HuH-7.5 (cell line): ENCODE measurements at places on chromosomes 13 and 19.

- DNase-seq: no peak
Measured at GRCh38 chr19:52200044-52200443, 10.2 kb downstream of the PPP2R1A start.

GRCh38 chr13:110018009-110018408 lies 231.6 kb upstream of the IRS2 start:
- no peak for DNase-seq

DNA sequence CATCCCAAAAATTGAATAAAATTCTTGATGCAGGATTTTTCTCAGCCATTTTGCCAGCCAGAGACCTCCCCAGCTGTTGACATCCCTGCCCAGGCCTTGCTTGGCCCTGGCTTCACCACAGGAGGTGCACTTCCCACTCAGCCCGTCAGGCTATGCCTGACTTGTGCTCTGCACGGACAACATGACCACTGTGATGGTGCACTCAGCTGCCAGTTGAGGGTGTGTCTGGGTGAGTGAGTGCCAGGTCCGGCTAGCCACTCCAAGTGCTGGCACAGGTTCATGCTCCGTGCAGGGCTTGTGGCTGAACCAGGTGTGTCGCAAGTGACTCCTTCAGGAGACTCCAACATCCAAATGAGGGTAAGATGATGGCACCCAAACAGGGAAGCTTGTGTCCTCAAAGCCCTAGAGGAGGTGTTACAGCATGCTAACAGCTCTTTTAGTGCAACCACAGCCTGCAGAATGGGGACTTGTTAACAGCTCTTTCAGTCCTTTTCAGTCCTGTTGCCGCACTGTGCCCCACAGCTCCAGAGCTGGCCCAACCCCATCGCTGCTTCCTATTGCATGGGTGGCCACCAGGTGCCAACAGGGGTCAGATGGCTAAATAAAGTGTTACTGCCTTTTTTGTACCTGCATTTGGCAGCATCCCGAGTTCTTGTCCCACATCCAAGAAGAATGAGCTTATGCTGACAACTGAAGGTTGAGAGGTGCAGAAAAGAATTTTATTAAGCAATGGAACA lies 380.7 kb downstream of the SLITRK5 start:
- DNase-seq: no peak

DNA sequence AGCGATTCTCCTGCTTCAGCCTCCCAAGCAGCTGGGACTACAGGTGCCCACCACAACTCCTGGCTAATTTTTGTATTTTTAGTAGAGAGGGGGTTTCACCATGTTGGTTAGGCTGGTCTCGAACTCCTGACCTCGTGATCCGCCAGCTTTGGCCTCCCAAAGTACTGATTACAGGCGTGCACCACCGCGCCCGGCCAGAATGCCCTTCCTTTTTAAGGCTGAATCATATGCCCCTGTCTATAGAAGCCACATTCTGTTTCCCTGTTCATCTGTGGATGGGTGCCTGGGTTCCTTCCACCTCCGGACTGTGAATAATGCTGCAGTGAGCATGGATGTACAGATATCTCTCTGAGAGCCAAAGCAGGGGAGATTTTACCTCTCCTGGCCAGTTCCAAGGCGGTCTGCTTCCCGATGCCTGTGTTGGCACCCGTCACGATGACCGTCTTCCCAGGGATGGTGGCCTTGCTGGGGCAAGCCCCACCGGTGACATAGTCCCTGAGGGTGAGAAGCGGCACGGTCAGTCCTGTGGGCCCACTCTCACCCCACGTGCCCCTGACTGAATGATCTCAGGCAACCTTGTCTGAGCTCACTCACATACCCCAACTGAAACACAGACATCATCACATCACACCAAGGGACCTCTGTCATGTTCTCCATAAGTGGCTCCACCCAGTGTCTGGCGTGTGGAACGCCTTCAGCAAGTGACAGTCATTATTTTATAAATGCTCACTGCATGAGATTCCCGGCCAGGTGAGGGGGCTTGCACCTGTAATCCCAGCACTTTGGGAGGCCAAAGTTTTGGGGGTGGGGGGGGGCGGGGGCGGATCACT lies 4.0 kb downstream of the RDH13 start:
- DNase-seq: no peak

DNA sequence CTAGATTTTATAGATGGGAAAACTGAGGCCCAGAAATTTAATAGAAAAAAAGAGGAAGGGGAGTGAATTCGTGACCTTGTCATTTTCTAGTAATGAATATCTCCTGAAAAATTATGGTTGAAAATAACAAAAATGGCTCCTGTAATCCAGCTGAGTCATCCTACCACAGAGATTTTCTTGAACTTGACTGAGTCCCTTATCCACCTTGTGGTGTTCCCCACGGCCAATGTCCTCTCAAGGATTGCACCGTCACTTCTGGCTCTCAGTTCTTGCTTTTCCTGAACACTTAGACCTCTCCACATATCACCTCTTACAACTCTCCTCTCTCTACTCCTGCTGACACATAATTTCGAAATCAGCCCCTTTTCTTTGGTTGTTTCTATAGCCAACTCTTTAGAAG lies 1.2 kb upstream of the KATNAL1 start:
- no peak for DNase-seq

DNA sequence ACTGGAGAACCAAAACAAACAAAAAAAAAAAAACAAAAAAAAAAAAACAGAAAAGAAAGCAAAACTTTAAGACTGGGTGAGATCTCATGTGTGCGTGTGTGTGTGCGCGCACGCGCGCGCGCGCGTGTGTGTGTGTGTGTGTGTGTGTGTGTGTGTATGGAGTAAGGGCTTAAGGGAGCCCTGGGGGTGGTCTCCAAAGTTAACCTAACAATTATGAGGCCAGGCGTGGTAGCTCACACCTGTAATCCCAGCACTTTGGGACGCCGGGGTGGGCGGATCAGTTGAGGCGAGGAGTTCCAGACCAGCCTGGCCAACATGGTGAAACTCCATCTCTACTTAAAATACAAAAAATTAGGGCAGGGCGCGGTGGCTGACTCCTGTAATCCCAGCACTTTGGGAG lies 46.7 kb downstream of the CYP4F22 start:
- no peak for DNase-seq

GRCh38 chr13:99749271-99750019 lies 222.1 kb downstream of the ZIC5 start:
- no peak for DNase-seq
